ENCODE measurements at places on chromosomes 11 and 22.

GRCh38 chr11:110152199-110152598 lies 59.0 kb downstream of the ZC3H12C start:
- DNase-seq, result no peak

DNA sequence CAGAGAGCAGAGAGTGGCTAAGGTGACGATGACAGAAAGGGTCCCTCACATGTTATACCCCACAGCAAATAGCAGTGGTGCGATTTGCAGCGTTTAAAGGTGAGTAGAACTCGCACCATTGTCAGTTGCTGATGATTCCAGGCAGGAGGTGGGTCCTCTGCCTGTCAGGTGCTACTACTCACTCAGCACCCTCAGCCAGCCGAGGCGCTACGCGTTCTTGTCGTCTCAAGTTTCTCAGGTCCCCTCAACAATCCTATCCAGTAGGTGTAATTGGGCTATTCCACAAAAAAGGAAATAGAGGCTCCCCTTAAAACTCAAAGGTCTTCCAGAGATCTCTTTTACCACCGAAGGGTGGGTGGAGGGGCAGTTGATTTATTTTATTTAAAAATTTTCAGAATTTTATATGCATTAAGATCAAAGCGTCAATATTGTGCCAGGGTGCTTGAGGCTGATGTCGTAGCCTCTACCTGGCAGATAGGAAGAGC lies 18.3 kb downstream of the ELF5 start:
- no peak for DNase-seq

DNA sequence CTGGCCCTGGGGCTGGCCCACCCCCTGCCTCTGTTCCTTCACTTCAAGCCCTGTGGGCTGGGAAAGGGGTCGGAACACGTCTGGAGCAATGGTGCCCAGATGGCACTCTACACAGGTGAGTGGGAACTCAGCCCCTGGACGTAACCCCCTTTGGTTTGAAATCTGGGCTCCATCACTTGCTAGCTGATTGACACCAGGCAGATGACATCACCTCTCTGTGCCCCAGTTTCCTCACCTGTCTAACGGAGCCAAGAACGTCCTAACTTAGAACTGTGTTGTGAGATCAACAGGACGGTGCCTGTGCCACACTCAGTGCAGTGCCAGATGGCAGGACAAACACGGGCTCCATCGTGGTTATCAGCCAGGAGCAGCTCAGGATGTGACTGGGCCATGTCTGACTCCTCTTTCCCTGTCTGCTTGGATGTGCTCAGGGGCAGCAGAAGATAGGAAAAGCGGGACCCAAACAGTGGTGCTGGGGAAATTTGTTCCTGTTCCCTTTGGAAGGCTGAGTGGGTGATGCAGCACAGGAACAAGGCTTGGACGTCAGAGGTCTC lies 24.4 kb downstream of the NPTXR start:
- no peak for DNase-seq

GRCh38 chr22:36743591-36744412 lies 32.1 kb downstream of the IFT27 start:
- DNase-seq, result no peak

DNA sequence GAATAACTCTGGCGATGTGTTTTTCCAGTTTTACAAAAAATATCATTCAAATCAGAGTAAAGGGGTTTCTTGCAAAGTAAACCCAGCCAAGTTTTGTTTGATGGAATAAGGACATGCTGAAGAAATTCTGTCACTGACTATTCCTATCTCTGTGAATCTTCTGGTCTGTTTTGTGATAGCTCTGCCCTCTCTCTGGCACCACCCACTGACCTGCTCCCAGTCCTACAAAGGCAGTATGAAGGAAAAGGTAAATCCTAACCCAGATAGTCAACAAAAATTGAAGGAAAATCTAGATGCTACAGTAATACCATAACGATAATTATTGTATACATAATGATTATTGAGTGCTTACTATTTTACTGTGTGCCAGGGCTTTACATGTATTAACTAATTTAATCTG lies 76.3 kb upstream of the TP53AIP1 start:
- DNase-seq, result no peak

GRCh38 chr11:11113626-11114025 lies 239.4 kb downstream of the CSNK2A3 start:
- no peak for DNase-seq

- no peak for DNase-seq
These were observed 4.7 kb downstream of the FADS2 start for GRCh38 chr11:61832754-61833153.

GRCh38 chr11:70084046-70084984 lies 6.2 kb downstream of the ANO1 start:
- no peak for DNase-seq

- peak; percentile 82 for DNase-seq
These were observed 109.5 kb downstream of the CCDC81 start for GRCh38 chr11:86483940-86484794.

- peak; percentile 42 for DNase-seq
These were observed 8.9 kb downstream of the SLC15A3 start for GRCh38 chr11:60942970-60943565.

- DNase-seq, result no peak
These were observed 319.3 kb downstream of the DCDC1 start for GRCh38 chr11:31050061-31050765.

- no peak for DNase-seq
These were observed 21.1 kb downstream of the MPPED2 start for GRCh38 chr11:30565027-30565426.

DNA sequence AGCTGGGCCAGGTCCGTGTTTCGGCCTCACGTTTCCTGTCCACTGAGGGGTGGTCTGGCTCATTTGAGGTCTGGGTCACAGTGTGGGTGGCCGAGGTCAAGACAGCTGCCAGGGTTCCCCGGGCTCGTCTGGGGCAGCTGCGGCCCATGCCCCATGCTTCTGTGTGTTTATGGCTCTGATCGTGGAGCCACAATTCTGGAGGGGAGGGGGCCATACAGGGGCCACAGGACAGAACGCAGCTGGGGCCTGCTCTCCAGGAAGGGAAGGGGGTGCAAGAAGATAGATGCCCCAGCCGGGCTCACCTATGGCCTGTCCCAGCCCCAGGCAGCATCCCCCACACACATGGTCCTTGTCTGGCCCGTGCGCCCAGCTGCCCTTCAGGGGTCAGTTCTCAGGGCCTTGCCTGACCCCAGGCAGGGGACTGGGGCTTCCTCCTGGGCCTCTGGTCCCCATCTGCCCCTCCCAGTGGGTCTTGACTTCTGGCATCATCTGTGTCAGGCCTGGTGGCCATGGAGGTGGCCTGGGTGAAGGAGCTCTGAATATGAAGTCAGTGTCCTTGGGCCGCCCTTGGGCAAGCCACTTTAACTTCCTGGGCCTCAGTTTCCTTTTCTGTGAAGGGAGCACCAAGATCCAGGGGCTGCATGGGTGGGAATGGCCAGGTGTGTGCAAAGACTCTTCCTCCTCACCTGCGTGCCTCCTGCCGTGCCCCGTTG lies 8.4 kb downstream of the TSPAN32 start:
- DNase-seq, result no peak

GRCh38 chr11:35494957-35495490 lies 30.4 kb downstream of the PAMR1 start:
- no peak for DNase-seq

DNA sequence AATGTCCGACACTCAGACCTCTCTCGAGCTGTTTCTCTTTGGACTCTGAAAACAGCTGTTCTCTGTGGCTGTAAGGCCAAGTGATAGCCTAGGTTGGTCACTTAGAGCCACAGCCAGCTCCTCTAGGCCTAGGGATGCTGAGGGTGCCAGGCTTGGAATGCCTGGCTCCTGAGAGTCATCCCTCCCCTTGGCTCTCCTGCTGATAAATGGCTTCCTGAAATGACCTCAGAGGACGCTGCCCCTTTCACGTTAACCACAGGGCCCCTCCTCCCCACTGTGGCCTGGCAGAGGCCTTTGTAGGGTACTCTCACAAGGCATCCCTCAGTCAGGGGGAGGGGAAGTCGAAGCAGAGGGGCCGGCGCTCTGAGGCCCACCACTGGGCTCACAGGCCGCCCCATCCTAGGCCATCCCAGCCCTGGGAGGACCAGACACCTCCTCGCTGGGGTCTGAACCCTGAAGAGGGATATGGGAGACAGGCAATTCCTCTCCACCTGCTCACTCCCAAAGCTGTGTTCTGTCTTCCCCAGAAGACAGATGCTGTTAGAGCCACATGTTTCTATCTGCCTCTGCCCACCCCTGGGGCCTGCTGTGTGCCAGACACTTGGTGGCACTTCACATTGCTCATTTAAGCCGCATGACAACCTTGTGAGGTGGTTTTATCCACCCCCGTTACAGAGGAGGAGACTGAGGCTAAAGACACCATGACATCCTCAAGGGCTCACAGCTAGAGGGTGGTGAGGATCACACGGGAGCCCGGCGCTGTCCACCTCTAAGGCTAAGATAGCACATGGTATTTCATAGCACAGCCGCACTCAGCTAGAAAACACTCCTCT lies 50.9 kb downstream of the ARFGAP3 start:
- DNase-seq, result no peak

- no peak for DNase-seq
These were observed 1.7 kb downstream of the ADAMTS15 start for GRCh38 chr11:130449996-130450769.

DNA sequence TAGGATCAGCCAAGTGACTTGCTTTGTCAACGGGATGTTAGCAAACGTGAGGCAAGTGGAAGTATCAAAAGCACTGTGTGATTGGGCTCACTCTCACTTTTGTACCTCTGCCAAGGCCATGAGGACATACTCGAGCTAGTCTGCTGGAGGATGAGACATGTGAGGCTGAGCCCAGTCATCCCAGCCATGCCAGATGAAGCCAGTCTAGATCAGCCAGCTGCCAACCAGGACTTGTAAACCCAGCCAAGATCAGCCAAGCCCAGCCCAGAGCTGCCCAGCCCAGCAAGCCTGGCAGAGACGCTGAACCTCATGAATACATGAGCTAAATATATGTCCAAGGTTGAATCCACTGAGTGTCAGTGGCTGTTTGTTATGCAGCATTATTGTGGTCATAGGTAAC lies 369.7 kb downstream of the MN1 start:
- no peak for DNase-seq

DNA sequence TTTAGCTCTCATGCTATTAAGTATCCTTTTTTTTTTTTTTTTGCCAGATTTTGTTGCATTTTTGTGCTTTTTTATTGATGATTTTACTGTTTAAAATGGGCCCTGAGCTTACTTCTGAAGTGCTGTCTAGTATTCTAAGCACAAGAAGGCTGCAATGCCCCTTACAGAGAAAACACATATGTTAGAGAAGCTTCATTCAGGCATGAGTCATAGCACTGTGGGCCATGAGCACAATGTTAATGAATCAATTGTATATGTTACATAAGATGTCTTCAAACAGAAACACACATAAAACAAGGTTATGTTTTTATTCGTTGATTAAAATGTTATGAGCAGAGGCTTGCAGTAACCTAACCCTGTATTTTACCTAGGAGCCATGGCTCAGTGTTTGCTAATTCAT lies 117.8 kb upstream of the C11orf87 start:
- no peak for DNase-seq

GRCh38 chr11:95145430-95146060 lies 55.9 kb downstream of the ENDOD1 start:
- no peak for DNase-seq

GRCh38 chr22:31977141-31977841 lies 33.0 kb downstream of the YWHAH start:
- no peak for DNase-seq

DNA sequence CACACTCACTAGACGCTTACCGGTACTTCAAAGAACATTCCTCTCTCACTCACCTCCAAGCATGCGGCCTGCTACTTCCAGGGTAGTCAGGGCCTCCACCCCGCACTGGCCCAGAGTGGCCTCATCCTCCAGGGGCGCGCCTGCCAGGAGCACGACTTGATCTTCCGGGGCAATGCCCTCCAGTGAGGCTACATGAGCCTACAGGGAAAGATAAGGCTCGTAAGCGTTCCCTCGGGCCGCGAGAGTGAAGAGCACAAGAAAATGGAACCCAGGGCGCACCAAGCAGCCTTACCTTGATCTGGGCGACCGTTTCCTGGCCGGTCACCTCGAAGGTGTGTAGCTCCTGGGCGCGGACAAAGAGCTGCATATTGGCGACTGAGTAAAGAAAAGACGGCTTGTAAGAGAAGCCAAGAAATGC lies 478 bp downstream of the FAU start:
- DNase-seq, result no peak

GRCh38 chr11:67646535-67647336 lies 3.8 kb downstream of the ACY3 start:
- no peak for DNase-seq

- no peak for DNase-seq
These were observed 1290.1 kb downstream of the TBC1D22A start for GRCh38 chr22:48052621-48052890.

DNA sequence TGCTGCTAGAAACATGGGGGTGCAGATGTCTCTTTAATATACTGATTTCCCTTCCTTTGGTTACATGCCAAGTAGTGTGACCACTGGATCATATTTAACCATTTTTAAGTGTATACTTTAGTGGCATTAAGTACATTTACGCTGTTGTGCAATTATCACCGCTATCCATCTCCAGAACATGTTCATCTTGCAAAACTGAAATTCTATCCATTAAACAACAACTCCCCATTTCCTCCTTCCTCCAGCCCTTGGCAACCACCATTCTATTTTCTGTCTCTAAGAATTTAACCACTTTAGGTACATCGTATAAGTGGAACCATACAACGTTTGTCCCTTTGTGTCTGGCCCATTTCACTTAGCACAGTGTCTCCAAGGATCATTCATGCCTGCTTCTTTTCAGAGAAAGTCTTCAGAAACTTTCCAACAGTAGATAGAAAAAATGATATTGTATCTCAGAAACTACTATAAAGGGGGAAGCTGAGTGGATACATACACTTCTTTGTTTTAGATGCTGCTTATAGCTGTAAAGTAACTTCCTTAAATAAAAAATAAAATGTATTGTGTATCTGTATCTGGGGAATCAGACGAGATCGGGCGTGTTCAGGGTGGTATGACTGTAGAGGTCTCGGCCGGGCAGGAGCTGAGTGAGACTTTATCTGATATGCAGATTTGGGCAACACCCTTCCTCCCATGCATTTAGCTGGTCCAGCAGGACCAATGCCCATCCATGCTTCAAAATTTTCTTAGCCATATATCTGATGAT lies 44.6 kb upstream of the ZBED5 start:
- DNase-seq, result no peak

DNA sequence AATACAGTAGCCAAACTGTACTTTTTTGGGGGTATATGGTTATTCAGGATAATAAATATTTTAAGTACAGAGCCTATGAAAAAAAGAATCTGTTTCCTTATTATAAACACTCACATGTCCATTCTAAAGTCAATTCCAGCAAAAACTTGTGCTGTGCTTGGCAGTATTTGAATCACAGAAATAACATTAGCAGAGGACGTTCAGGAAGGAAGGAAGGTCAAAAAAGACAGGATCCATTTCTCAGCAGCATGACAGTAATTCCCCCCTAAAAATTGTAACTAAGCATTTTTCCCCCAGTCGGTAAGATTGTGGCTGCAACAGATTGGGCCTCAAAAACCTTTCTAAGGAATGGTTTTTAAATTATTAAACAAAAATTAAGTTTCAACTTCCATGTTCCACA lies 124.8 kb downstream of the ATG16L2 start:
- no peak for DNase-seq

GRCh38 chr11:32905028-32905667 lies 12.5 kb downstream of the QSER1 start:
- DNase-seq, result no peak

Data from keratinocyte (primary cell).